ENCODE measurements at places on chromosomes 6 and 20.

DNA sequence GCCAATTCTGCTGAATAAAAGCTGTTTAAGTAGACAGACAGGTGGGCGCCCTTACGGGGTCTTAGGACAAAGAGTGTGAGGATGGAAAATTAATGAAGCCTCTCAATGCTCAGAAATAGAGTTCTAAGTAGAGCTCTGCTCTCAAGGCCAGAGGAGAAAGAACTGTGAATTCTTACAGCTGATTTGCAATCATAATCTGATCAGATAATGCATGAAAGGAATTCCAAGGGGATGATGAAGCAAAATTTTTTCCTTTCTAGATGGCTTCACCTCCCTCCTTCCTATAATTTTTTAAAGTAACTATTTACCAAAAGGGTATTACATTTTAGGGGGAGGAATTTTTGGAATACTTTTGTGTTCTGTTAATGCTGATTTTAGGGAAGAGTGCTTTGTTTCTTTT is 308.1 kb upstream of the HS3ST5 start:
- no peak for DNase-seq

- no peak for DNase-seq
Measured at GRCh38 chr6:83711958-83712357, 3.1 kb upstream of the SNAP91 start.

DNA sequence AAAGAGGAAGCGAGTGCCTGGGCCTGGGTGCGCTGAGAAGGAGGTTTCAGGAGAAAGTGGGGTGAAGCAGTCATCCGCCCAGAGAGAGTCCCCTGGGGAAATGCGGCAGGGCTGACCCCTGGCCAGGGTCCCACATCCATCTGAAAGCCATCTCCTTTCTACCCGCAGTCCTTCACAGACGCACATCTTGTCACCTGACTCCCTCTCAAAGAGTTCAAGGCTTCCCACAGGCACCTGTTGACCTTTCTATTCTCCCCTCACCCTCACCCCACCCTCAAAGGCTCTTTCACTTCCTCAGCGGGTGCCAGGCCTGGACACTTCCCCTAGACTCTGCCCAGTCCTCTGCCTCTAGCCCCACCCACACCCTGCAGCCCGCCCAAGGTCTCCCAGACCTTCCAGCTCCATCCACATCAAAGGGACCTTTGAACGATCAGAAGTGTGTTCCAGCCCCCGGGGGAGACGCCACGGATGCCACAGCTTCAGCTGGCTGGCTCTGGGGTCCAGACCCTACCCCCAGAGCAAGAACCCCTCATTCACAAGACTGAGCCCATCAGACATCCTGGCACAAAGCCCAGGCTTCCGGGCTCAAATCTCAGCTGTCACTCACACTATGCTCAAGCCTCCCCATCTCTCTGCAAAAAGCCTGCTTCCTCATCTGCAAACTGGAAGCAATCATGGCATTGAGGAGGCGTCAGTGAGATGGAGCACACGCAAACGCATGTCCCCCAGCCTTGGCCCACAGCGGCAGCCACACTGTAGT is 2.1 kb downstream of the CTSZ start:
- no peak for DNase-seq

GRCh38 chr6:68976260-68976659 is 341.2 kb downstream of the ADGRB3 start:
- DNase-seq = no peak

DNA sequence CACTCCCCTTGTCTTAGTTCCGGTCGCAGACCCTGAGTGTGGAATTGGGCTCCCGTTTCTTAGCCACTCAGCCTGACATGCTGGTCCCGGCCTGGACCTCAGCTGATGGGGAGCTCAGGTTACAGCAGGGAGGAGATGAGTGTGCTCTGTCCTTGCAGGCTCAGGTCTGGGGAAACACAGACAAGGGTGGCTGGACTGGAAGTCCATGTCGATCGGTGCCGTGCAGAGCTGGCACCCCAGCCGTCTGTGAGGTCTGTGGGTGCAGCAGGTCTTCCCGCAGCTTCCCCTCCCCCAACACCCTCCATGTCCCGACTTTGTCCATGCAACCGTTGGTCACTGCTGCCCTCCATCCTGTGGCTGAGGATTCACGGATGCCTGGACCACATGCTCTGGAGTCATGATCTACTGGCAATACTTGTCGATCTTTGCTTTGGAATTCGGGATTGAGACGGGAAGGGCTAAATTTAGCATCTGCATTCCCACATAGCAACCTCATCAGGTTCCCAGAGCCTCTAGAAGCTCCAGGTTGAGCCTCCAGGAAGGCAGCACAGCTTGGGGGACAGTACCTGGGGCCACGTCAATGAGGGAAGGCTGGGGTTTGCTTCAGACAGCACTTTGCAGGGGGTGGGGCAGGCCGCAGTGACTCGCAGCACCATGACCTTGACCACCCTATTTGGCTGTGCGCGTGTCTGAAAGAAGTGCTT is 118.8 kb downstream of the PSMB1 start:
- DNase-seq = peak; percentile 52

- no peak for DNase-seq
Measured at GRCh38 chr6:53857318-53858094, 62.7 kb downstream of the LRRC1 start.

- no peak for DNase-seq
Measured at GRCh38 chr20:15310361-15310760, 972.9 kb upstream of the FLRT3 start.

DNA sequence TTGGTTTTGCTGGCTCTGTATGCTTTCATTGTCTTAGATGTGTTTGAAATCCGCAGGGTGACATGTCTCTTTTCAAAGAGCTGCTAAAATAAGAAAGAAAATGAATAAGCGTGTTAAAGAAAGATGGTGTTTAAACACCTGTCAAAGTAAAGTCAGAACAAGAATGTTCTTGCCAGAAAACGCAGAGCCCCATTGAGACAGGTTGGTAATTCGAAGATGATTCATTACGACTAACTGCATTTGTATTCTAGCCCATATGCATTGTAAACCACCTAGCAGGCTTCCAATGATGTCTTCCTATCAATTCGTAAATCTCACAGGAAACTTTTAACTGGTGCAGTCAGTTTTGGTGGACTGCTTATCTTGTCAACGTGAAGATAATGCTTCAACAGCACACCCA is 16.8 kb downstream of the PHACTR2 start:
- DNase-seq = no peak

DNA sequence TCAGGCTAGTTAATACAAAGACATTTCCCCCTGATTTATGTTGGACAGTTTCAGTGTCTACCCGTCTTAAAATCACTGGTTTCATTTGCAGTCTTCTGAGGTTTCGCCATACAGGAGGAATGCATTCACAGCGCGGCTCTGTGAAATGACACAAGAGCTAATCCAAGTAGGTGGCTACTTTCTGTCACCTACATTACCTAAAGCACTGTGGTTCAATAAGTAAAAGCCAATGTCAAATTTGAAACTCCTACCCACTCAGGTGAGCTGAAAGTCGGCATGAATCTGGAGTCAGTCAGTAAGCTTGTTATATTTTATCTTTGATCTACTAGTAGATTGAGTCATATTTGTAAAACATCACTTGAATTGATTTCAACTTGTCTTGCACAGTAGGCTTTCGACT is 370.8 kb downstream of the LAMA2 start:
- DNase-seq = no peak

- no peak for DNase-seq
Measured at GRCh38 chr20:4350096-4350495, 334.7 kb upstream of the RNF24 start.

GRCh38 chr20:49823152-49823847 is 10.7 kb downstream of the SLC9A8 start:
- peak; percentile 28 for DNase-seq

DNA sequence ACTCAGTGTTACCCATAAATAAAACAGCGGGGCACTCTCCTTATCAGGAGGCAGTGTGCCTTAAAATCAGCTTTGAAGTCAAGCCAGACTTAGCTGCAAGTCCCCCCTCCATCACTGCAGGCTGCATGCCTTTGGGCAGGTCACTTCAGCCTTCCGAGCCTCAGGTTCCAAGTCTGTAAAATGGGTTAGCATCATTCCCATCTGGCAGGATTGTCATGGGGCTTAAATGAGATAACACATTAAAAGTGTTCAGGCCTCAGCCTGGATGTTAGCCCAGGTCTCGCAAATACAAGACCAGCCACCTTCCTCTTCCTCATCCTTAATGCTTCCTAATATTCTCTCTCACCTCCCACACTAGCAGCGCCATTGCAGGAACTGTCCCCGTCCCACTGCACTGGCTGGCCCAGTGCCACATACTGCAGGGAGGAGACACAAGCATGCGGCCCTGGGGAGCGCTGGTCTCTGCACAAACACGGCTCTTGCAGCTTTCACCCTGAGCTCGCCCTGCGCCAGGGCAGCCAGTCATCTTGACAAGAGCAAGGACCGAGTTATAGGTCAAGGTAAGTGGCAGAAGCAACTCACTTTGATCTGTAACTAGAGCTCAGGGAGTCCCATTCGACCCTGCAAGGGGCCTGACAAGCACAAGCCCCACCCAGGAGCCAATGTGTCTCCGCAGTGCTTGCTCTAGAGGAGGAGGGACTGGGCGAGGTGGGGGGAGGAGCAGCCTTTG is 564.6 kb upstream of the AGPAT4 start:
- DNase-seq = no peak

- DNase-seq = peak; percentile 41
Measured at GRCh38 chr6:129598244-129599187, 111.5 kb downstream of the ARHGAP18 start.

DNA sequence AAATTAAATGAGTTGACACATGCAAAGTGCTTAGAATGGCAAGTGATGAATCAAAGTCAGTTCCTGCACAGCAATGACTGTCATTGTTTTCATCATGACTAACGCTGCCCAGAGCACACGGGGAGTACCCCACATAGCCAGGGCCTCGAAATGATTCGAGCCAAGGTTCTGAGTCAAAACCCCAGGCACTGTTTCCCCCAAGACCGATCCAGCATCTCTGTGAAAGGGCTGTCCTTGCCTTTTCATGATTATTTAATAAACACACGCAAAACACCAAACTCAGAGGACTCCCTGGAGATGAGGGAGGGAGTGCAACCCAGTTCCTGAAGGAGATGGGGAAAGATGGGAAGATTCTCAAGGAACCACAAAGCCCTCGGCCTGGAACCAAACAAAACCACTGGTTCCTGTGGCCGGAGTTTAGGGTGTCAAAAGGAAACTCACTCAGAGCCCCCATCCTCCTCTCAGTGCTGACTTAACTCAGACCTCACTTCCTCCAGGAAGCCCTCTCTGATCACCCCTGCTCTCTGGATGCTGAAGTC is 3.8 kb downstream of the PREX1 start:
- DNase-seq = no peak

DNA sequence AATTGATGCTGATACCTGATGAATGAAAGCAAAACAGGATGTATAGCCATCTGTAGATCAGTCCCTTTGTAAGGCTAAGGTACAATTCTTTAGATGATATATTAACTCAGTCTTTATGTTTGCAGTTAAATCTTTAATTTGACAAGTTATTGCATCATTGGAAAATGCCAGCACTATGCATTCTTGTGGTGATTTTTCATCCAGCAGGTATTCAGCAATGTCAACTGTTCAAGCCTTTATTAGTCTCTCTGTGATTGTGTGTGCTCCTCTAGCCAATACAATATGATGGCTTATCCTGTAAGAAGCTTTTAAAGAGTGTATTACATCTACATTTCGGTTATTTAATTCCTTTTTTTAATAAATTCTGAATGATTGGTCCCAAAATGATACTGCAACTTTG is 34.3 kb downstream of the HLA-DMB start:
- no peak for DNase-seq

- no peak for DNase-seq
Measured at GRCh38 chr6:32604434-32604877, 14.8 kb upstream of the HLA-DRB1 start.

DNA sequence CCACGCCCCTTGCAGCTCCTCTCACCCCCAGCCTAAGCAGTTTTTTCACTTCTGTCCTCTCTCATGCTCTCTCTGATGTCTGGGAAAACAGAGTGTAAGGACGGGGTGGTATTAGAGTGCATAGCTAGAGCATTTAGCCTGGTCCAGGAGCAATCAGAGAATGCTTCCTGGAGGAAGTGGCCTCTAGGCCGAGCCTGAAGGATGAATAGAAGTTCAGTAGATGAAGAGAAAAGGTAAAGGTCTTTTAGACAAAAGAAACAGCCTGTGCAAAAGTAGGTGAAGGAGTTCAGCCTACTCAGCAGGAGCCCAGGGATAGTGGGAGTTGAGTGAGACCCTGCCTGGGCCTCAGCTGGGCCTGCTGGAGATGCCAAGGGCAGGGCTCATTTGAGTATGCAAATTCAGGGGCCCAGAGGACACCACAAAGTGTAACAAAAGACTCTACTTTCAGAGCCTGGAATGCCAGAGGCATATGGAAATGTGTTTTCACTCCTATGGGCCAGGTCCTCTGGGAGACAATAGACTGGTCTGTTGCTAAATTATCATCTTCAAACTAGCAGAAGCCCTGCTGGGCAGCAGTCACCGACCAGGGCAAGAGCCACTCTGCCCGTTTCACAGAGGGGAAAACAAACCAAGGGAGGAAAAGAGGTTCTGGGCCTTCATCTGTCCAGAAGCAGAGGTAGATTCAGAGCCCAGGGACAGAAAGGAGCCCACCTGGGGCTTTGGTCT is 19.7 kb upstream of the TM9SF4 start:
- no peak for DNase-seq

- no peak for DNase-seq
Measured at GRCh38 chr20:46342451-46343347, 34.4 kb upstream of the CDH22 start.

GRCh38 chr6:85580118-85580877 is 13.4 kb downstream of the SNX14 start:
- peak; percentile 35 for DNase-seq

DNA sequence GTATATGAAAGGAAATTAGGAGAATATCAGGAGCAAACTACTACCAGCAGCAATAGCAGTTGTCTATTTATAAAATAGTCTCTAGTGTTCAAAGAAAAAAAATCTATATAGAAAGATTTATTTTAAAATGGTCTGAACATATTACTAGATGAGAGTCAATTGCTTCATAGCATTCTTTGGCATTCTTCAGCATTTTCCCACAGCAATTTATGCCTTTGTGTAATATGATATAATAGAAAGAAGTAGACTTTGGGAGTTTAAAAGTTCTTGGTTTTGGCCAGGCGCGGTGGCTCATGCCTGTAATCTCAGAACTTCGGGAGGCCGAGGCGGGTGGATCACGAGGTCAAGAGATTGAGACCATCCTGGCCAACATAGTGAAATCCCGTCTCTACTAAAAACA is 157.0 kb upstream of the PLN start:
- no peak for DNase-seq

- DNase-seq = no peak
Measured at GRCh38 chr6:144588697-144589325, 303.7 kb downstream of the UTRN start.

GRCh38 chr6:5179917-5180316 is 80.8 kb downstream of the LYRM4 start:
- no peak for DNase-seq
